ENCODE measurements at places on chromosomes 3 and 15.

GRCh38 chr15:25441111-25441510 is 2.3 kb upstream of the UBE3A start:
- DNase-seq, result no peak

DNA sequence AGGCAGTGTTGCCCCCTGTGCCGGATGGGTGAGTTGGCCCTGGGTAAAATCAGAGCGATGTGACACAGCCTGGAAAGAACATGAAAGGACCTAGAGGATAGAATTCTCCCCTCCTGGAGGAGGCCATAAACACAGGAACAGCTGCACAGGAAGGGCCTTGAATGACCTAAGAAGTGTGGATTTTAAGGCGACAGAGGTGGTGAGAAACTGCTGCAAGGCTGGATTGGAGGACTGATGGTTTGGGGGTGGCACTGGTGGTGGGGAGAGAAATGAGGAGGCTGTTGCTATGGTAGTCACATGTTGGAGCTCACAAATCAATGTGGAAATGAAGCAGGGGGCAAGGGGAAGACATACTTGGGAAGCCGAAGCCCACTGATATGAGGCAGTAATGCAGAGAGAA is 13.8 kb downstream of the XIRP1 start:
- peak; percentile 60 for DNase-seq

GRCh38 chr3:34387826-34388564 is 589.6 kb downstream of the PDCD6IP start:
- no peak for DNase-seq

GRCh38 chr3:50324351-50325112 is 2.0 kb upstream of the HYAL2 start:
- DNase-seq, result peak; percentile 65

- no peak for DNase-seq
Observed at GRCh38 chr15:66573348-66573718, 7.5 kb upstream of the LCTL start.

GRCh38 chr15:64792282-64792681 is 16.9 kb upstream of the RBPMS2 start:
- no peak for DNase-seq
